ENCODE measurements at places on chromosomes 6 and 20. TPM values are rescaled to one million over a fixed set of nuclear protein-coding genes. Genes with fewer than 3 reads are reported as not detected.

The IMPG1 gene
- not detected for total RNA-seq

DNA sequence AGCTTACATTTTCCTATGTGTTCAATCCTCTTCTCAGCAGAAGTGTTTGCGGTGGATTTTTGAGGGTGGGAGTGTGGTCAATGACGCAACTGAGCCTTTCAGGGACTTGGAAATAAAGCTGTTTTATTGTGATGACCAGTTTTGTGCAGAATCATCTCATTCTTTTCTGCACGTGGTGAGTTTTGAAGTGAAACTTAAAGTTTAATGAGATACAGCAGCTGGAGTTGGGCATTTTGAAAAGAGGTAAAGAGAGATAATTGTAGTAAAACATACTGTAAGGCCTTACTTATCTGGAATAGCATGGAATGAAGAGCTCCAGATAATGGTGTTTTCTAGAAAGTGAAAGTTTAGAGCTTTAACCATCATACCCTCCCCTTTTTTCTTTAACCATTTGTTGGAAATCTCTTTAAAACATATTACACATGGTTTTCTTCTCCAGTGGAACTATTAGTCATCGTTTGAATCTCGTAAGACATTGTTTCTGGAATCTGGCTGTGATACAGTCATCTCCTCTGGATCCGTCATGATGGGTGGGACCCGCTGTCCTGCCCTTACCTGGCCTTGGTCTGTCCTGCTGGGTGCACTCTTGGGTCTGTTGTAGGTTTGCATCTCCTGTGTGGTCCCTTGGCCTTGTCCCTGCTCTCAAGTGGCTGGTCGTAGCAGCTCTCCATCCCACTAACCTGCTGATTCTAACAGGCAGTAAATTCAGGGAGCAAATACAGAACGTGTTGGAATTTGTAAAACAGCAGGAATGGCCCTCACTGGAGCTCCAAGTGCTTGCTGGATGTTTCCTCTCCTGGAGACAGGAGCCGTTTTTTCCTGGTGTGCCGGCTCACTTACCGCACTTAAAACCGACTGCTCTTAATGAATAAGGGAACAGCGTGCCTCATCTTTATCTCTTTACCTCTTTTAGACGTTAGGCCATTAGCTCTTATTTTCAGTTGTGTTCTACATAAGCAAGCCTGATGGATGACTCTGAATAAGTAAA lies 29.8 kb downstream of the UST start:
- DNase-seq, result peak; percentile 81

The PRSS35 gene
- total RNA-seq, result 3.9 TPM

The PDE10A gene
- total RNA-seq, result 7.4 TPM

The SNX3 gene
- 165 TPM for total RNA-seq

The PNPLA1 gene
- not detected for total RNA-seq

The TGM6 gene
- total RNA-seq, result not detected

The EIF6 gene
- 232 TPM for total RNA-seq

DNA sequence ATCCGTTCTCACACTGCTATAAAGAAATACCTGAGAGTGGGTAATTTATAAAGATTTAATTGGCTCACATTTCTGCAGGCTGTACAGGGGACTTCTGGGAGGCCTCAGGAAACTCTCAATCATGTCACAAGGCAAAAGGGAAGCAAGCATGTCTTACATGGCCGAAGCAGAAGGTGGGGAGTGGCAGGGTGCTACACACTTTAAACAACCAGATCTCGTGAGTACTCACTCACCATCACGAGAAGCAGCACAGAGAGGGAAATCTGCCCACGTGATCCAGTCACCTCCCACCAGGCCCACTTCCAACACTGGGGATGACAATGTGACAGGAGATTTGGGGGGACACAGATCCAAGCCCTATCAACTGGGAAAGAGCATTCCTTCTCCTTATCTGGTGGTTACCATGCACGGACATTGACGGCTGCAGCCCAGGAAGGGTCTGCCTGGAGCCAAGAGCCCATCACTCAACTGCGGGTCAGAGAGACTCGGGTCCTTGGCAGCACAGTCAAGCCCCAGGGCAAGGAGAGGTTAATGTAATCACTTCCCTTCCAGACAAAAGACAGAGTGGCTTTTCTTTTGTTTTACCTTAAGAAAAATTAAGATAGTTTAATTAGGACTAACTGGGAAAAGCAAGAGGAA lies 112.3 kb upstream of the CST7 start:
- no peak for DNase-seq

- no peak for DNase-seq
Observed at GRCh38 chr20:10551732-10552724, 116.9 kb downstream of the SLX4IP start.

The HEY2 gene
- 1.0 TPM for total RNA-seq

GRCh38 chr6:146200176-146200575 lies 171.3 kb downstream of the GRM1 start:
- peak; percentile 10 for DNase-seq

GRCh38 chr6:107871976-107872375 lies 47.9 kb upstream of the SCML4 start:
- DNase-seq, result no peak

GRCh38 chr6:3026791-3027626 lies 27.3 kb downstream of the NQO2 start:
- DNase-seq, result peak; percentile 36

GRCh38 chr20:32385541-32385940 lies 27.4 kb downstream of the ASXL1 start:
- DNase-seq, result no peak

GRCh38 chr20:51529758-51530157 lies 12.8 kb downstream of the NFATC2 start:
- no peak for DNase-seq

DNA sequence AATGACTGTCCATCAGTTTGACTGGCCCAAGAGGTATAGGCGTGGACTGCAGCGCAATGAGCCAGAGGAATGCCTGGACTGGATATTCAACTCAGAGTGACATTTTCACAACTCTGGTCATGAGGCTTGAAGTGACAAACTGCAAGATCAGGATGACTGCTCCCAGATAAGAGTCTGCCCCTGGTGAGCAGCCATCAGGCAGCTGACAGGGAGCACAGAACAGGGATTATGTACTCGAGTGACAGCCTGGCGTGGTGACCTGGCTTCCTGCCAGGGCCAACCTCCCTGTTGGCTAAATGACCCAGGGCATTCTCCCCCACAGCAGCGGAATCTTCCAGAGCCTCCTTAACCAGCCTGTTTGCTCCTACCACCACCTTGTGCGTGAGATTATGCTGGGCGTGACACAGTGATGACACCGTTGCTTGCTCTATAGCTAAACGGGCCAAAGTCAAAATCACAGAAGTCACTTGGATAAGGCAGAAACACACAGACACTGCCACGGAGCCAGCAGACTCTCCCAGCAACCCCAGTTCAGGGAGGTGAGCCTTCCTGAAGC lies 209.1 kb upstream of the JARID2 start:
- no peak for DNase-seq

The SCRT2 gene
- total RNA-seq, result not detected

DNA sequence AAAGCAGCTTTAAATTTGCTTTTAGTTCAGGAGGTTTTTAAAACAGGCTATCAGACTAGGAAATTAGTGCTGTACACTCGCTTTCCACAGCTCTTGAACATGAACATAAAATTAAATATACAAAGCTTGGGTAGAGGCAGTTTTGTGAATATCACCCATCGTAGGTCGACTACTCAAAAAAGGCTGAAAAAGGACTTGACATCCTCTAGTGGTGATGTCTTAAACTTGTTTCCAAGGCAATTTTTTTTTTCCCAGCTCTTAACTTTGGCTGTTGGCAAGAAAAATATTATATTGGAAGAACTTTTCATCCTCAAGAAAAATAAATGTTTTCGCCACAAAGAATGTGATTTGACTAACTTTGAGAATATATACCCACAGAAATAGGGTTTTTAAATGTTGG lies 2.9 kb downstream of the MAP7 start:
- DNase-seq, result peak; percentile 26

The CD93 gene
- total RNA-seq, result 0.02 TPM

The HTR1E gene
- total RNA-seq, result not detected

The HCRTR2 gene
- 0.36 TPM for total RNA-seq

- DNase-seq, result no peak
Observed at GRCh38 chr20:37567671-37568588, 40.3 kb upstream of the BLCAP start.

The AURKA gene
- 14.8 TPM for total RNA-seq

The ULBP2 gene
- 7.3 TPM for total RNA-seq

All from astrocyte (in vitro differentiated cells and primary cell).